ENCODE measurements at places on chromosomes 13 and 19. TPM values are rescaled to one million over a fixed set of nuclear protein-coding genes. Genes with fewer than 3 reads are reported as not detected.

Gene HIF3A
- total RNA-seq: 46.1 TPM

- H3K27me3 ChIP-seq: no peaks in the 10 kb centered on the region
- no peak overlapping the region for H3K27ac ChIP-seq
- no peak overlapping the region for H3K4me3 ChIP-seq
- peaks cover 4% of the 10 kb centered on the region for H3K36me3 ChIP-seq
- peaks cover 8% of the 10 kb centered on the region for H3K4me1 ChIP-seq
These were observed 12.9 kb downstream of the NHLRC3 start for GRCh38 chr13:39051157-39051556.

DNA sequence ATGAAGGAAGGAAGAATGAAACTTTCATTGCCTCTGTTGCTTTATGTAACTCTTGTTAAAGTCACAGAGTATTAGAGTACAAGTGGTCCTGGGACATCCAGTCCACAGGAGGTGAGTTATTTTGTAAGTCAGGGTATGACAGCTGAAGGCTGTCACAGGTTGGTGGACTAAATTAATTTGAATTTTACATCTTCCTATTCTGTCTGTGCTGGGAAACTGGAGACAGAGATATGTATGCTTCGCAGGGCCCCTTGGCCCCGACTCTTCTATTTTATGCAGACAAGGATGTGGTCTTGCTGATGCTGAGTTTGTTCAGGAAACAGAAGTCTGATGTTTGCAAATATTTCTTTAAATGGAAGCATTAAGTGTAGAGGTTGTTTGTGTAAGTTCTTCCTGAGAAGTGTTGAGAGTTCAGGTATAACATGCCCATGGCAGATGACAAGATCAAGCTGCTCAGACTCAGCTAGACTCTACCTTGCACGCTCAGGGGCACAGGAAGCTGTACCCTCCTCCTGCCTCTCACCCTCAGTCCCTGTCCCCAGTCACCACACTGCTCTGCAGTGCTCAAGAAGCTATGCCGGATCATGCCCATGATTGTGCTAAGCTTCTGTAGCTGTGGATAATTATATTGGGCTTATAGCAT, 23.4 kb downstream of the RASL11A start:
- no peak overlapping the region for H3K4me3 ChIP-seq
- DNase-seq: no peak
- peaks cover 59% of the 10 kb centered on the region for H3K27me3 ChIP-seq
- no peaks in the 10 kb centered on the region for H3K36me3 ChIP-seq
- no peaks in the 10 kb centered on the region for H3K4me1 ChIP-seq
- H3K27ac ChIP-seq: no peak overlapping the region

DNA sequence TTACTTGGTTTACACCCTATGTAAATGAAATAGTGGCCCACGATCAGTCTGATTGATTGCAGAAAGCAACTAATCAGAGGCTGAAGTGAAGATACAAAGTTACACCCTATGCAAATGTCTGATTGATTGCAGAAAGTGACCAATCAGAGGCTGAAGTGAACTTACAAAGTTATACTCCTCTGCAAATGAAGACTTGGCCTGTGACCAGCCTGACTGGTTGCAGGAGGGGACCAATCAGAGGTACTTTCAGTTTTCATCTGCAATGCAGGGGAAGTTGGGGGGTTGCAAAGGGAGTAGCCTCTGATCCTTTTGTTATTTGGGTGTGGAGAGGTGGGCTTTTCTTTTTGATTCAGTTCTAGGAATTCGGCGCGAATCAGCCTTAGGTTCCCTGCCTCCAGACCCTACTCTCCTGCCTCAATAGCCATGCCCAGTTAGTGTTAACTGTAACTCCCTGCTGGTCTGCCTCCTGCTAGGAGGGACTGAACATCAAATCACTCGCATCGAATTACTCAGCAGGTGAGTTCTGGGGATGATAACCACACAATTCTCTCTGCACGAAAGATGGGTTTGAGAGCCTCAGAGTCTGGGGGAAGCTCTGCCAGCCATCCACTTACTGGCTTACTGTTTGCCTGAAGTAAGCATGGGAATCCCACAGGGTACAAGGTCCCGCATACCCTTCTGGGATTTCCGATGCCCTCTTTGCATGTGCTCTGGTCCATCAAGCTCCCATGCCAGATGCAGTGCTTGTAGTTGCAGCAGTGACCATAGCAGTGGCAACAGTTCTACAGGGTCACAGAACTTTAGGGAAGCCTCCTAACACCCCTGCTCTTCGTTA, 7.5 kb downstream of the ARL11 start:
- no peaks in the 10 kb centered on the region for H3K27me3 ChIP-seq
- no peak overlapping the region for H3K4me3 ChIP-seq
- no peak for DNase-seq
- H3K36me3 ChIP-seq: no peaks in the 10 kb centered on the region
- H3K27ac ChIP-seq: no peak overlapping the region

- no peak for DNase-seq
- H3K4me3 ChIP-seq: no peak overlapping the region
- H3K27ac ChIP-seq: no peak overlapping the region
- no peaks in the 10 kb centered on the region for H3K4me1 ChIP-seq
These were observed 624.4 kb upstream of the KLHL1 start for GRCh38 chr13:70732611-70733010.

DNA sequence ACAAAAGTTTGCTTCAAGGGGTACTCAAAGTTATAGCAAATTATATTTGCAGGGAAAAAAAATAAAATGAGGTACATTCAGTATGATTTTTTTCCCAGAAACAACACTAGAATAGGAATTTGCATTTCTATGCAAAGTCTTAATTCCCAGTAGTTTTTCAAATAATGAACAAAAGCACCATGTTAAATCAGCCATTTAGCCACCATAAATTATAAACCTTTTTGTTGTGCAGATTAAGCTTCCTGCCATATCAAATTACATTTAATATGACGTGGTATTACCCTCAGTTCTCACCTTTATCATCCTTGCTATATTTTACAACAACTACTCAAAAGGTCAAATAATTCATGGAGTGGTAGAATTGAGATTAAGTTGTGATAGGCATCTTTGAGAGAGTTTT, 136.6 kb upstream of the FRY start:
- H3K27me3 ChIP-seq: no peaks in the 10 kb centered on the region
- H3K4me3 ChIP-seq: no peak overlapping the region
- H3K27ac ChIP-seq: no peak overlapping the region
- no peaks in the 10 kb centered on the region for H3K36me3 ChIP-seq
- peaks cover 15% of the 10 kb centered on the region for H3K4me1 ChIP-seq
- DNase-seq: no peak

- peak overlapping the region; percentile 97 for H3K27ac ChIP-seq
- no peak for DNase-seq
- H3K4me3 ChIP-seq: peak overlapping the region; percentile 38
- H3K27me3 ChIP-seq: no peaks in the 10 kb centered on the region
- peaks cover 10% of the 10 kb centered on the region for H3K4me1 ChIP-seq
- H3K36me3 ChIP-seq: no peaks in the 10 kb centered on the region
These were observed 222.4 kb upstream of the UBL3 start for GRCh38 chr13:30072818-30073186.

DNA sequence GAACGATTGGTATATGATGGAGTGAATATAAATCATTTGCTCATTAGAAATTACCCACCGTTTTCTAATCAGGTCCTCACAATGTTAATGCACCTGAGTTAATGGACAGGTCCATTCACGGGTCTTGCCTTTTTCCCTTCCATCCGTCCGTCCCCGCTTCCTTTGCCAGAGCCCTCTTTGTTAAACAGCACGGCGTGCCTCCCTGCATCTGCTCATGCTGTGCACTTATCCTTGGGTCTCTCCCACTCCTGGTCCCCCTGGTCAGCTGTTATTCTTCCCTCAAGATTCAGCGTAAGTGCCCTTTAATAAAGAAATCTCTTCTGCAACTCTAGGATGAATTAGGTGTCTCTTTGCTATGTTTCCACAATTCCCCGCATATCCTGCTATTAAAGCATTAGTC, 324.5 kb downstream of the DNAJC15 start:
- no peak overlapping the region for H3K27ac ChIP-seq
- DNase-seq: no peak
- H3K4me1 ChIP-seq: peaks cover 24% of the 10 kb centered on the region
- H3K4me3 ChIP-seq: peak overlapping the region; percentile 55
- peaks cover 39% of the 10 kb centered on the region for H3K27me3 ChIP-seq
- H3K36me3 ChIP-seq: peaks cover 8% of the 10 kb centered on the region

DNA sequence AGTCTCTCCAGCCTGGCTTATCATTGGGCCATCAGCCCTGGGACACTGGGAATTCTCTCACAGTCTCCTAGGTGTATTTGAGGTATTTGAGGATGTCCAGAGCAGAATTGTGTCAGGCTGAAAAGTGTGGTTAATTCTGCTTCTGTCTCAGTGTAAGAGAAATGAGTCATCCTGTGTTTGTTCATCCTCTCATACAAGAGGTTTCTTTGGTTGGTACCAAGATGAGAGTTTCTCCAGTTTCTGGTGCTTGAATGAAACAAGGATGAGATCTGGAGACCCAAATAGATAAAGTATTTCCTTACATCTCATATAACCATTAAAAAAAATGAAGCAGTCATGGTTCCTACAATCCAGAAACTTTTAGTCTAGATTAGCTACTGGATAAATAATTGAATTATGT, 7.7 kb downstream of the ZNF253 start:
- no peak for DNase-seq
- H3K36me3 ChIP-seq: peaks cover 65% of the 10 kb centered on the region
- no peaks in the 10 kb centered on the region for H3K4me1 ChIP-seq
- no peak overlapping the region for H3K4me3 ChIP-seq
- H3K27me3 ChIP-seq: no peaks in the 10 kb centered on the region
- no peak overlapping the region for H3K27ac ChIP-seq
